ENCODE measurements at places on chromosomes 4 and X.
A peak's percentile ranks its signal among the peaks of the same experiment; 100 is the strongest.

- DNase-seq, result no peak
These were observed 6.4 kb downstream of the CXCL3 start for GRCh38 chr4:74032064-74032463.

DNA sequence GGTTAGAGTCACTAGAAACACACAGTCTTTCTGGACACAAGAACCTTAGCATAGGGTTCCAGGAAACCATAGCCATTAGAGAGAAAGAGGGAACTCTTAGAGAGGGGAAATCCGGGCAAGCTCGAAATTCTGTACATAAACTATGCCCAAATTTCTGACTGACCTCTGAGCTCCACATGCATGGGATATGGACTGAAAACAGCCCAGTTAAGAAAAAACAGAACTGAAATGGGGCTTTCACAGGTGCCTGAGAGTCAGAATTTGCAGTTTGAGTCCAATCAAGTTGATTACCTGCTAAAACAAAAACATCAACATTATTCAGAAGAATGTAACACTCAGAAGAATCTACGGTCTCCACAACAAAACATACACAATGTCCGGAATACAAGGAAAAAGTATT, 13.1 kb downstream of the DCHS2 start:
- no peak for DNase-seq

DNA sequence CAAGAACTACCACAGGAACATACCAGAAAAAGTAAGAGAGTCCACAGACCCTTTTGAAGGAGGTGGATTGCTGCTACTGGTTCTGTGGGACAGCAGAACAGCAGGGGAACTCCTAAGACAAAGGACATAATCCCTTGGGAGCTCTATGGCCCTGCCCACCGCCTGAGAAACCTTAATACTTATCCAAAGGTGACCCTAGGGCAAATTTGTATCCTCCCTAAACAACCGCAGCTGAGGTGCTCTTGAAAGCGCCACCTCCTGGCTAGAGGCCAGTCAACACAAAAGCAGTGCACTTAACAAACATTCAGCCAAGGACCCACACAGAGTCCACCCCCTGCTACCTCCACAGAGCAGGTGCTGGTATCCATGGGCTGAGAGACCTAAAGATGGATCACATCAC, 136.8 kb downstream of the ADAM29 start:
- DNase-seq, result no peak

DNA sequence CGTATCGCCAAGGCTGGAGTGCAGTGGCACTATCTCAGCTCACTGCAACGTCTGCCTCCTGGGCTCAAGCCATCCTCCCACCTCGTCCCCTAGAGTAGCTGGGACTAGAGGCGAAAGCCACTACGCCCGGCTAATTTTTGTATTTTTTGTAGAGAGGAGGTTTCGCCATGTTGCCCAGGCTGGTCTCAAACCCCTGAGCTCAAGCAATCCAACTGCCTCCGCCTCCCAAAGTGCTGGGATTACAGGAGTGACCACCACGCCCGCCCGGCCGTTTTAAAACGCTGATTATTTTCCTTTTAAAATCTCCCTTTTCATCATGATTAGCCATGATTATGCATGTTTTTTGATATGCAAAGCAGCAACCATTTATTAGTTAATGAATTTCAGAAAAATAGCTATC, 2.2 kb downstream of the N4BP2 start:
- no peak for DNase-seq

DNA sequence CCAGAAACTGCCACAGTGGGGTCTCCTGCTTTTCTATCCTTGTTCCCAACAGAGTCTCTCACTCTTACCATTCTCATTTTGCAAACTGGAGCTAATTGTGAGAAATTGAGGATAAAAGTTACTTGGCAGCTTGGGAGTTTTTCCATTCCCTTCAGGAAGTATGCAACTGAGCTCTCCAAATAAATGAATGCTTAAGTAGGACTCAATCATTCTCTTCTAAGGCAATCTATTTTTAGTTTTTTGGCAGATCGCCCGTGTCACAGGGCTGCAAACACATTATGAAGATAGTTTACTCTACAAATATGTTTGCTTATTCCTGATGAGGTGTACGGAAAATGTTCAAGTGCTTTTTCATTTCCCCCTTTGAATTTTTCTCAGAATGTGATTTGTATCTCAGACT, 5.3 kb downstream of the ASB11 start:
- peak; percentile 87 for DNase-seq

DNA sequence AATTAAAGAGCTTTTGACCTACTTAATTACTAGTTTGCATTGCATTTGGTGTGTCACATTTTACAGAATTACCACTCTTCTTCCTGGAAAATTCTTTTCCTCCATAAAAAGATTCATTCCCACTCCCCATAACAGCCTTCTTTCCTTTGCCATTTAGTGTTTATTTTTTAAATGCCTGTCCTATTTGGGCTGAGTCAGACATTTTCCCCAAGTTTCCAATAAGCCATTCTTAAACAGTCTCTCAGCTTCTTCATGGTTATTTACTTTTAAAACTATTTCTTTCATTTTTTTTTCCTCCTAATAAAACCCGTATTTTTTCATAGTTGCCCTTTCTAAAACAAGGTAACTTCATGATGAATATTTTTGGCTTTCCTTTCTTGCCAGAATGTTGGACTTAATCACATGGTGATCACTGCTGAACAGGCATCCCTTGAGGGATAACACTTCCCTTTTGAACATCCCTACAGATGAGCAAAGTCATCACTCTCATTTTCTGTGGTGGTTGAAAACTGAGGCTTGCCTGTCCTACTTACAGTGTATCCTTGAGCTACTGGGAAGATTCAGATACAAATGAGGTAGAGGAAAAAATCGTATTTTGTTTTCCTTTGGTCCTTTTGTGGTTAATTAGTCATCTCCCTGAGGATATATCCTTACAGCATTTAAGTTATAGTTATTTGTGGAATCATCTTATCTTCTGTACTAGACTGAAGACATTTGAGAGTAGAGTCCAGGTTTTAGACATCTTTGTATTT, 520.5 kb upstream of the NR3C2 start:
- DNase-seq, result no peak

DNA sequence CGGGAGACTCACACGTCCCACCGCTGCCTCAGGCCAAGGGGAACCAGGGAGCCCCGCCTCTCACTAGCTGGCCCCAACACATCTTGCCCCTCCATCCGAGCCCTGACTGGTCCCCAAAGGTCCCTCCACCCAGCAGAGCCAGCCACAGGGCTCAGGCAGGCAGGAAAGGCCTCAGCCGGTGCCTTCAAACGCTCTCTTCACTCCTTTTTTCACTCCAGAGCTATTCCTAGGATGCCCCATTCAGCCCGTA, 1.5 kb upstream of the ARHGAP4 start:
- DNase-seq, result peak; percentile 55

GRCh38 chrX:1483843-1484637, 31.3 kb upstream of the ASMTL start:
- DNase-seq, result no peak

DNA sequence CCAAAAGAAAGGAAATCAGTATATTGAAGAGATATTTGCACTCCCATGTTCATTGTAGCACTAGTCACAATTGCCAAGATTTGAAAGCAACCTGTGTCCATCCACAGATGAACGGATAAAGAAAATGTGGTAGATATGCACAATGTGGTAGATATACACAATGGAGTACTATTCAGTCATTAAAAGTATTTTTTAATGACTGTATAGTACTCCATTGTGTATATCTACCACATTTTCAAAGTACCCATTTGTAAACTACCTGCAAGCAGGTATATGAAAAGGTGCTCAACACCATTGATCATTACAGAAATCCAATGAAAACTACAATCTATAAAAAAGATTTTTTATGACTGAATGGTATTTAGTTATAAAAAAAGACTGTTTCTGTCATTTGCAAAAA, 200.4 kb downstream of the UNC5C start:
- DNase-seq, result no peak

GRCh38 chr4:174674305-174674840, 152.1 kb upstream of the HPGD start:
- DNase-seq, result no peak

DNA sequence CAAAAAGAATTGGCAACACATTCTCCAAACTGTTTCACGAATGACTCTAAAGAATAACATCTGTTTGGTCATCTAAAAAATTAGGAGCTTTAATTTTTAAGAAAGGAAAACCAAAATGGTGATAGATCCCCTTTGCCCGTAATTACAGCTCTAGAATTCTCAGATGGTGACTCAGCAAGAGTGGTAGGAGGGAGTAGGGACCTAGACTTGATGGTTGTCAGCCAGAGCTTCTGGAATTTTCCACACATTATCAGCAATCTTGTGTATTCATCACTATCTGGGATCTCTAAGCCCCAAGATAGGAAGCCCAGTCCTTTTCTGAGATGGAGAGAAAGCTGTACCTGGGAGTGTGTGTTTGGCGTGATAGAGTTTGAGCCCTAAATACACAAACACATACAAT, 103.9 kb upstream of the RAB40AL start:
- no peak for DNase-seq

DNA sequence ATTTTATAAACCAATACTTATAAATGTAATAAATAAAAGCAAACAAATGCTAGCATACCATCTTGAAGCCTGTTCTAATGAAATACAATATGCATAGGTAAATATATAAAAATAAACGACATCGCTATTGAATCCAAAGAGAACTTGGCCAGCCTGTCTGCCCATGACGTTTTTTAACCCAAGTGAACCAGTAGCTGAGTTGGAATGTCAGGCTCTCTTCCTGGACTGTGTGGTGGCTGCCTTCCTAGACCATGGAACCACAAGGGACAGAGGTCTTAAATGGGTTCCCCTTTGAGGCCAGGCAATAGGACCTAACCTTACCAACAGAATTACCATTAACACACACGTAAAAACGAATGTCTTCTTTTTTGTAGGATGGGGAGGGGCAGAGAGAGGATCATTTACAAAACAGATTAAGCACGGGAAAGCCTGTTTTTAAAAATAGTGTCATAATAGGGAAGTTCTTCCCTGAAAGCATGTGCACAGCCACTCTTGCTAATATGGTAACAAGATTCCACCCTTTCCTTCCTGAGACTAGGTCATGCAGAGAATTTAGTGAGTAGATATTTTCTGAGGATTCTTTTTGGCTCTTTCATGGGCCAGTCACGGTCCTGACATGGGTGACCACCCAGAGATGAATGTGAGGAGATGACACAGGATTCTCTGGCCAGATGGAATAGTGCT, 69.4 kb upstream of the ACSL1 start:
- DNase-seq, result no peak

- no peak for DNase-seq
These were observed 3.4 kb upstream of the USP11 start for GRCh38 chrX:47229427-47229826.

- DNase-seq, result no peak
These were observed 14.6 kb downstream of the RBBP7 start for GRCh38 chrX:16855363-16856075.

- DNase-seq, result no peak
These were observed 10.1 kb downstream of the SCARB2 start for GRCh38 chr4:76203541-76203940.

DNA sequence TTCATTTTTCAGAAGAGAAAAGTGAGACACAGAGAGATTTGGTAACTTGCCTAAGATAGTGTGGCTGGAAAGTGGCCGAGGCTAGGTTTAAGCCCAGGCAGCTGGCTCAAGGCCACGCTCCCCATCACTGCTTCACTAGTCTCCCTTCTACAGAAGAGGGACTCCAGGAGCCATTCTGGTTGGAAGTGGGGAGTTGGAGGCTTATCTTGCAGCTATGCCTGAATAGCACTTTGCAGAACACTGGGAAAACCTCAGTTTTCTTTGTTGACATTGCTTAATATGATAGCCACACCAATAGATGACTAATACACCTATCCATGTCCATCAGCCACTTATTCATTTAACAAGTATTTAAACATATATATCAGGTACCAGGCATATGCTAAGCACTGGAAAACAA, 18.5 kb downstream of the LRRC66 start:
- DNase-seq, result no peak

GRCh38 chrX:40570346-40571093, 10.2 kb upstream of the ATP6AP2 start:
- DNase-seq, result no peak

Measured in NCI-H1105 treated with DMSO at 0.1 percent for 48 hours (cell line).